ENCODE measurements at places on chromosomes 3 and 15. TPM values are rescaled to one million over a fixed set of nuclear protein-coding genes. Genes with fewer than 3 reads are reported as not detected.

- no peaks in the 10 kb centered on the region for H3K27me3 ChIP-seq
- H3K27ac ChIP-seq: no peak overlapping the region
- no peak overlapping the region for H3K4me3 ChIP-seq
- H3K36me3 ChIP-seq: no peaks in the 10 kb centered on the region
These were observed 353.6 kb downstream of the SHQ1 start for GRCh38 chr3:72494626-72495025.

DNA sequence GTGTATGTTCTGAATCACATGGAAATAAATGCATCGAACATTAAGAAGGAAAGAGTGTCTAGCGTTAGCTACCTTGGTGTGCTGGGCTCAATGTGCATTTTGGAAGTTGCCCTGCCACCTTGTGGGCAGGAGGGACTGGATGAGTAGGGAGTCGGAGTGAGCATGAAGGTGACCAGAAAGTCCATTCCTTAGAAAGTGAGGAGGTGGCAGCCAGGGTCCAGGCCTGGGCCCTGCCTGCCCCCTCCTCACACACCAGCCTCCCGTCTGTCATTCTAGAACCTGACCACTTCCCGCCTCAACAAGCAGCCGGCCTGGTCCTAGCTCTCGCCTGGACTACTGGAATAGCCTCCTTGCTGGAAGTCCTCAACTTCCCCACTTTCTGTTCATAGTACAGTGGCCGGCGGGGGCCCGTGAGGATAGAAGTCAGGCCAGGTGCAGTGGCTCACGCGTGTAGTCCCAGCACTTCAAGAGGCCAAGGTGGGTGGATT, 10.2 kb upstream of the GATA2 start:
- H3K36me3 ChIP-seq: no peaks in the 10 kb centered on the region
- H3K27me3 ChIP-seq: no peaks in the 10 kb centered on the region
- no peaks in the 10 kb centered on the region for H3K4me1 ChIP-seq
- no peak overlapping the region for H3K4me3 ChIP-seq

DNA sequence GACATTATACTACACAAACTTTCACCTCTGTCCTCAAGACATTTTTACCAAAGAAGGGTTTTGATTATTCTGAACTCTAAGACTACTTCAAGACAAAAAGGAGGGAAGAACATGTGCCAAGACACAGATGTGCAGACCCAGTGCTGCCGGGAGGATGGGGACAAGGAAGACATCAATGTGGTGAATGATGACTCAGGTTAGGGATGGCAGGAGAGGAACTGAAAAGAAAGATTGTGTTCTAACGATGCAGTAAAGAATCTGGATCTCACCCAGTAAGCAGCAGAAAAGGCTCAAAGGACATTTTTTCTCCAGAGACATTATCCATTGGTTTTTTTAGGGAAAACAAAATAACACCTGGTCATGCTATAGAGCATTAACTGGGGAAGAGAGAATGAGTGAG, 449.9 kb upstream of the NR2F2 start:
- no peak overlapping the region for H3K27ac ChIP-seq
- no peaks in the 10 kb centered on the region for H3K4me1 ChIP-seq
- no peaks in the 10 kb centered on the region for H3K36me3 ChIP-seq
- H3K4me3 ChIP-seq: no peak overlapping the region

DNA sequence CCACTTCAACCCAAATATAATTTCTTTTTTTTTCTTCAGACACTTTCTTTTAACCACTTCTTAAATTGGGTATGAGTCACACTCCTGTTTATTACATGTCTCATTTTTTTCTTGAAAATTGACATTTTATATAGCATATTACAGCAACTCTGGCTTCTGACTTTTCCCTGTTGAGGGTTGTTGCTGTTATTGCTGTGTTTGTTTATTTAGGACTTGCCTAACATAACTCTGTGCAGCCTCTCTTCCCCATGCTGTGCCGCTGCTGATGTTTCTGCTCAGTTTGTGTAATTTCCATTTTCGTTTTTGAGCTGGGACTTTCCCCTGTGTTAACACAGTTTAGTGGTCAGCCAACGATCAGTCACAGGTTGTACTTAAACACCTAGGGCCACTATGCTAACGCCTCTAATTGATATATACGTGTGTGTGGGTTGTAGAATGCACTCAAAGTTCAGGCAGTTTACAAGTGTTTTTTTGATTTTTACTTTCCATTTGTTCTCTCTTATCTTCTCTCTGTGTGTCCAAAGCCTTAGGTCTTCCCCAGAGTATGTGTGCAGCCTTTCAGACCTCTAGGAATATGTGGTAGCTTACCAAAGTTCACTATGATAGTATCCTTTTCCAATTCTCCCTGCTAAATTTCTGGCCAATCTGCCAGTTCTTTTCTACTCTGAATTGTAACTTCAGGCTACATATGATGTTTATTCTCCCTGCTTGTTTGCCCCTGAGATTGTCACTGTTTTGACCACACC, 337.2 kb downstream of the ZBTB20 start:
- no peaks in the 10 kb centered on the region for H3K27me3 ChIP-seq
- no peak overlapping the region for H3K4me3 ChIP-seq
- H3K27ac ChIP-seq: no peak overlapping the region
- no peaks in the 10 kb centered on the region for H3K4me1 ChIP-seq
- no peaks in the 10 kb centered on the region for H3K36me3 ChIP-seq

DNA sequence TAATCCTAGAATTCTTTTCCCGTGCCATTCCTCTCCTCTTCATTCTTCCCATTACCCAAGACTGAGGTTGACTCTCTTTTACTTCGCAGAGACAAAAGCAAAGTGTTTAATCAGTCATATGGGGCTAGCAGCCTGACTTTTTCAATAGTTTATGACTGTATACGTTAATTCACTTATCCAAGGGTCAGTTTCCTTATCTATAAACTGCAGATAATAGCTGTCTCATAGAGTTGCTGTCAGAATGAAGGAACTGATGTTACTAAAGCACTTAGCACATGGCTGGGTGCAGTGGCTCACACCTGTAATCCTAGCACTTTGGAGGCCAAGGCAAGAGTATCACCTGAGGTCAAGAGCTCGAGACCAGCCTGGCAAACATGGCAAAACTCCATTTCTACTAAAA, 43.5 kb upstream of the ULK4 start:
- DNase-seq: no peak
- no peaks in the 10 kb centered on the region for H3K27me3 ChIP-seq
- peaks cover 10% of the 10 kb centered on the region for H3K4me1 ChIP-seq

GRCh38 chr3:106587551-106587950, 718.7 kb upstream of the CBLB start:
- DNase-seq: no peak
- no peaks in the 10 kb centered on the region for H3K27me3 ChIP-seq
- no peaks in the 10 kb centered on the region for H3K4me1 ChIP-seq
- H3K27ac ChIP-seq: no peak overlapping the region
- H3K4me3 ChIP-seq: no peak overlapping the region
- no peaks in the 10 kb centered on the region for H3K36me3 ChIP-seq

The KLHL40 gene
- total RNA-seq: not detected

The GPR149 gene
- total RNA-seq: not detected

The STRC gene
- 1.2 TPM for total RNA-seq

The PLA2G4D gene
- not detected for total RNA-seq
